Mesenchymal stem cell (in vitro differentiated cells and primary cell): ENCODE measurements at places on chromosomes 1 and 21.

DNA sequence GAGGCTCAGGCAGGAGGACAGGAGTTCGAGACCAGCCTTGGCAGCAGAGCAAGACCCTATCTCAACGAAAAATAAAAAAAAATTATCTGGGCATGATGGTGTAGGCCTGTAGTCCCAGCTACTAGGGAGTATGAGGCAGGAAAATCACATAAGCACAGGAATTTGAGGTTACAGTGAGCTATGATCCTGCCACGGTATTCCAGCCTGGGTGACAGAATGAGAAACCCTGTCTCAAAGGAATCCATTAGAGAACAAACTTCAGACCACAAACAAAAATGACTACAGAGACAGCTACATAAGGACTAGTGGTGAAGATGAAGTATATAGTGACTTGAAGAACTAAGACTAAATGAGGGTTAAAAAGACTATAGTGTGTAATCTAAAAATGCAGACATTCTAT lies 233.1 kb downstream of the RERE start:
- DNase-seq, result no peak

- DNase-seq, result no peak
Measured at GRCh38 chr21:38422082-38422481, 76.2 kb downstream of the ERG start.

DNA sequence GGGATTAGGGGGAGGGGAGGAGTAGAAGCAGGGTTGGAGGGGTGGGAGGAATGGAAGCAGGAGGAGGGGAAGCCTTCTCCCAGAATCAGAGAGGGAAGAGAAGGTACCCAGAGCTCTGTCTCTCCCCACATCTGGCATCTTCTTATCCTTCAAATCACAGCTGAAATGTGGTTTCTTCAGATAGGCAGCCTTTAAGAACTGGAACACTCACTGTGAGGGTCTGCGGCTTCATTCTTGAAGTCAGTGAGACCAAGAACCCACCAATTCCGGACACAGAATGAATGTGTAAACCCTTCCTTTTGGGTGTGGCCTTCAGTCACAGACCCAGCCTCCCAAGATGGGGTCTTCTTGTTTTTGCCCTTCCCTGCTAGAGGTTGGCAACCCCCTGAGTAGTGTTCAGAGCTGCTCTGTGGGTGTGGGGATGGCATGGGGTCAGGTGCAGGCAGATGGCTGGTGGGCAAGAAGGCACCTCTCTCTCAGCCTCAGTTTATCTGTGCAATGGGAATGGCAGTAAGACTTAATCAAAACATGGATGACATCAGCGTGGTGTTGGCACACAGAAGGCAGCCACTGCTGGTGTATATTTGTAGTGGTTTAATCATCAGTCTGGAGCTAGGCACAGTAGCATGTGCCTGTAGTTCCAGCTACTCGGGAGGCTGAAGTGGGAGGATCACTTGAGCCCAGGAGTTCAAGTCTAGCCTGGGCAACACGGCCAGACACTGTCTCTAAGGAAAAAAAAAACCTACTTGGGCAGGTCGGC lies 7.2 kb downstream of the FAAH start:
- no peak for DNase-seq

- no peak for DNase-seq
Measured at GRCh38 chr1:219476116-219476515, 136.8 kb downstream of the ZC3H11B start.

- DNase-seq, result no peak
Measured at GRCh38 chr1:3905953-3906671, 6.0 kb upstream of the C1orf174 start.

DNA sequence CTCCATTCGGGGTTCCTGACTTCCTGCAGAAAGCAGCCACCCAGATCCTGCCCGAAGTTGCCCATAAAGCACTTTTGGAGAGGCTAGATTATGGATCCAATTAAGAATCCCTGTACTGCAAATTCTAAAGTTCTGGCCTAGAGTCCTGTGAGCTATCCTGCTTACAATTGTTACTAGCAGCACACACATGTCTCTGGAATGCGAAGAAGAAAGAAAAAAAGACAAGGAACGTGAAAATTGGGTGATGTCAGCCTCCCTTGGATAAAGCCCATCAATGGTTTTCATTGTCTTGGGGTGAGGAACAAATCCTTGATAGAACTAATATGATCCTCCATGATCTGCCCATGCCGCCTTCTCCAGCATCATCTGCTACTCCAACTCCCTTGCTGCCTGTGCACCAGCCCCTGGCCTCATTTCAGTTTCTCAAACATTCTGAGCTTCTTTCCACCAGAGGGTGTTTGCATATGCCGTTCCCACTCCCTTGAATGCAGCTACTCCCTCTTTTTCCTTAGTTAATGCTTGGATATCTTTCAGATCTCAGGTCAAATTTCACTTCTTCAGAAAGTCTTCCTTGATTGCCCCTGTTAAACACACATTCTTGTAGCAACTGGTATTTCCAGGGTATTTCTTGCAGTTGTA lies 94.0 kb downstream of the ST6GALNAC5 start:
- no peak for DNase-seq
